NCI-H2029 (cell line): ENCODE measurements at places on chromosomes 4 and X.

- DNase-seq: no peak
Observed at GRCh38 chrX:12890467-12890866, 16.0 kb upstream of the TLR8 start.

DNA sequence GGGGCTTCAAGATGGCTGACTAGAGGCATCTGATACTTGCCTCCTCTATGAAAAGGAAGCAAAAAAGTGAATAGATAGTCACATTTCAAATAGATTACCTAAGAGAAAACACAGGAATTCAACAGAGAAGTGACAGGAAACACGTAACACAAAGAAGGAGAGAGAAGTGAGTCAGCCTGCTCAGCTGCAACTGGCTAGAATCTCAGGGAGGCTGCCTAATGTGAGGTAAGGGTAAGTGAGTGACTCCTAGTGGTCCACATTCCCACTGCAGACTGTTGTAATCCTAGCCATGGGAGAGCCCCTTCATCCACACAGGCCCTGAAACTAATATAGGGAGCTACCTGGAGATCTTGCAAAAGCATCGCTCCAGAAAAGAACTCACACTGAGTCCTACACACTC, 179.2 kb downstream of the SLC7A11 start:
- DNase-seq: no peak

GRCh38 chrX:78388663-78389062, 61.3 kb upstream of the CYSLTR1 start:
- DNase-seq: no peak

- DNase-seq: no peak
Observed at GRCh38 chrX:154714925-154715324, 36.0 kb downstream of the GAB3 start.

- DNase-seq: no peak
Observed at GRCh38 chrX:72479324-72480274, 93.0 kb downstream of the HDAC8 start.

- no peak for DNase-seq
Observed at GRCh38 chrX:135425026-135425965, 3.6 kb downstream of the SMIM10L2A start.

DNA sequence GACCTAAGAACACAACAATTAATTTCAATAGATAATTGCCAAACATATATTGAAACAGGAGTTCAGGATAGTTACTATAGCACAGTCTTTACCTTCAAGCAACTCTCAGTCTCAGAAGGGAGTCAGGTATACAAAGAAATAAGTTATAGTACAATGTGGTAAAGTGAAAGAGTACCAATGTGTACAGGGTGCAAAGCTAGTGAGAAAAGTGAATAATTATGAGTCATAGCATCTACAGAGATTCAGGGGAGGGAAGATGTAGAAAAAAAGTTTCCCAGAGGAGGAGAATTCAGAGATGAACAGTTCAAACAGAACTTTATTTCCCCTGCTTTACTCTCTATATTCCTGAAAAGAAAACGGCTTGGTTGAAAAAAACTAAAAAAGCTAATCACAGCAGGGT, 22.7 kb upstream of the DKK2 start:
- no peak for DNase-seq

GRCh38 chr4:186081202-186081807, 12.3 kb downstream of the TLR3 start:
- no peak for DNase-seq

- DNase-seq: no peak
Observed at GRCh38 chr4:95155759-95156451, 392.9 kb downstream of the UNC5C start.

- DNase-seq: no peak
Observed at GRCh38 chr4:89338206-89338605, 30.6 kb upstream of the GPRIN3 start.

DNA sequence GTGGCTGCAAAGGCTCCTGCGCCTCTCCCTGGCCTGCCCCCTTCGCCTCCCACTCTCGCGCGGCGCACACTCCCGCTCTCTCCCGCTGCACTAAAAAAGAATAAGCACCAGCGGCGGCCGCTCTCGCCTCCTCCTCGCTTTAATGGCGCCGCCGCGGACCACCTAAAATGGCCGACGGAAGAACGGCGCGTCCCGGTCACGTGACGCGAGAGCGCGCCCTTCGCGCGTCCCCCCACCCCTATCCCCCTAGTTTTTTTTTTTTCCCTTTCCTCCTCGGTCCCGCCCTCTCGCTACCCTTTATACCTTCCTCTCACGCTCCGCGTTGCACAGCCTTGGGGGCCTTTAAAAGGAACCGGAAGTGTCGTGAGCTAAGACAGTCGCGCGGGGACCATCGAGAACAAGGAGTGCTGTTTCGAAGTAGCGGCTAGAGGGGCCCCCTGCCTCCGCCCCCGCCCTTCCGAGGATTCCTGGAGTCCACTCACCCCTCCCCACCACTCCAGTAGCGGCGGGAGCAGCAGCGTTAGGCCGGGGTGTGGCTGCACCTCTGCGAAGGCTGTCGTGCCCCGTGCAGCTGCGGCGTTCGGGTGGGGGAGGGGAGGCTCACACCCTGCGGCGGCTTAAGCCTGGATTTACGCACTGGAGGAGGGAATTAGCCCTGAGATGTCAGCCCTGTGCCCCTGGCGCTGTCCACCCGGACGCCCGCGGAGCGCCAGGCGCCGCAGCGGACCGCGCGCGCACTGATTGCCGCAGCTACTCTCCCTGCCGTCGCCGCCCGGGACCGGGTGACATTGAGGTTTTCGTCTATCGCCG, at the start of gene HNRNPD:
Gene HNRNPD, minus strand, starts transcription at position 176 of the 810 bp plus-strand sequence. CDS start 313 bp downstream, outside the sequence.
- peak; percentile 99 for DNase-seq

GRCh38 chr4:171484681-171485080, 328.5 kb upstream of the GALNTL6 start:
- no peak for DNase-seq

DNA sequence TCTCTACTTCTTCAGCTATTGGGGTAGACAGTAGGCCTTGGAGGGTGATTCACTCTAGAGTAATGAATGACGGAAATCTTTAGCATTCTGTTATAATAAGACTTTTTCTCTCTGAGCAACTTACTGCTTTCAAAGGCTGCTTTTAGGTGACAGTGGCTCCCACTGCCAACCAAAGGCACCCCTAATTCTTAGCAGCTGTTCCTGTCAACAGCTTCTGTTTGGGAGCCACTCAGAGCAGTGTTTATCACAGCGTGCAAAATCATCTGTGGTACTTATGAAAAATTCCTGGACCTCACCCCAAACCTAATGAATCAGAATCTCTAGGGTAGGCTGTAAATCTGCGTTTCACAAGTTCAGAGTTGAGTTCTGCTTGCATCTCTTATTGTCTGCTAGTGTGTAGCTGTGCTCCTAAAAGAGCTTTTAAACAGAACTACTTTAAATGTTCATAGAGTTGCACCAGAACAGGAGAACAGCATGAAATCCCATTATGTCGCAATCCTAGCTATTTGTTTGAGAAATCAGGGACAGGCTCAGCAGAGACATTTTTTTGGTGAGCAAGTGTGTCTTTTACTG, 52.8 kb upstream of the POU4F2 start:
- no peak for DNase-seq

DNA sequence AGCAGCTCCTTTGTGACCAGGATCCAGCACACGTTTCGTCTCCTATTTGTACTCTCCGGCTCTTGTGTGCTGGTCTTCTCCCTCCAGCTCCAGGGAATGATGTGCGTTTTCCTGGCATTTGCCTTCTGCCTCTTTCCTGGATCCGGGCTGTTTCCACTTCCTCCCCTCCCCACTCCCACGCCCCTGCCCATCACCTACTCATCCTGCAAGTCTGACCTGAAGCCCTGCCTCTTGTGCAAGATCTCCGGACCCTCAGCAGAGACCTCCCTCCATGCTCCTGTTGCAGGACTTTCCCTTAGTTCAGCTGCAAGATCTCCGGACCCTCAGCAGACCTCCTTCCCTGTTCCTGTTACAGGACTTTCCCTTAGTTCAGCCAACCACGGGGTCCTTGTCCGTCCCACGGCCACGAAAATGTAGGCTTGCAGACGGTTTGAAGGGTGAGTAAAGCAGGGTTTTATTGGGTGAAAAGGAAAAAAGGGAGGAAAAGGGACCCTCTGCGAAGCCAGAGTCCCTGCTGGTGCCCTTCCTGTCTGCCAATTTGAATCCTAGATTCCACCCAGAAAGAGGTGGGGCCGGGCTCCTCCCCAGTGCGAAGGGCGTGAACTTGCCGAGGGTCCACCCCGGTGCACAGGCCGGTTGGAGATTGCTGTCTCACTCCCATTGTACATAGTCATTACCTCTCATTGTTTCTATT, 74.4 kb upstream of the IRF2 start:
- DNase-seq: no peak

- DNase-seq: no peak
Observed at GRCh38 chr4:126056116-126056650, 741.4 kb downstream of the FAT4 start.

GRCh38 chrX:140713174-140713539, 3.6 kb downstream of the LINC00632 start:
- no peak for DNase-seq

- no peak for DNase-seq
Observed at GRCh38 chrX:38379088-38379487, 26.7 kb downstream of the OTC start.

GRCh38 chrX:100748108-100748507, 16.2 kb upstream of the SYTL4 start:
- DNase-seq: no peak

GRCh38 chrX:84735025-84735424, 232.8 kb upstream of the HDX start:
- no peak for DNase-seq

DNA sequence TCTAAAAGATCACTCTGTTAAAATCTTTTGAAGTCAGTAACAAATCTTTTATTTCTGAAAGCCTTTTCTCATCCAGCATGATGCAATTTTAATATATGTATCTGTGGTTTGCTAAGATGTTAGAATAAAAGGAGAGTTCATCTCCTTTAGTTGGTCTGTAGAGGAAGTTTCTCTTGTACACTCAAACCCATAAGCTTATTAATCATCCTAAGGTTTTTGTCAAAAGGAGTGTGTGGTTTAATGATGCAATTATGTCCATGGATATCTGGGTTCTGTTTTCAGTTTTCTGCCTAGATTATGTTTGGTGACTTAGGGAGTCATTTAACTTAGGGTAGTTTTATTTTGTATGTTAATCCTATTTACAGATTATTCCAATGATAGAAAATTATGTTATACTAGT, 52.1 kb upstream of the NDST4 start:
- DNase-seq: no peak

GRCh38 chrX:981791-982626, 230.4 kb downstream of the CRLF2 start:
- DNase-seq: no peak

DNA sequence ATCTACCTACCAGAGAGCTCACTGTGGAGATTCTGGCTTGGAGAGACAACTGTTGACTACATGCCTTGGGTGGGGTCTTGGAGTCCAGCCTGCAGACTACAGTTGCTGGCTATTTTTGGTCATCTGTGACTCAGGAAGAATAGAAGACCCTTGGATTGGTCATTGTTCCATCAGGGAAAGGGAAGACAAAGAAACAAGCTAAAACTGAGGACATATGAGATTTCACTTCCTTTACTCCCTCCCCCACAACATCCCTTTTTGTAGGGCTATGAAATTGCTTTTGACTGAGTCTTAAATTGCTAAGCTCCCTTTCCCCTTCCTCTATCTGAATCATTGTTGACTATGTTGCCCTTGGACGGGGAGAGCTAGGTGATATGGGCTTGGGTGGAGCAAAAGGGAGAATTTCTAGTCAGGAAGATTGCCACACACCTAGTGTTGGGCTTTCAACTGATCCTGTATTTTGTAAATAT, 11.7 kb downstream of the MSN start:
- DNase-seq: no peak

DNA sequence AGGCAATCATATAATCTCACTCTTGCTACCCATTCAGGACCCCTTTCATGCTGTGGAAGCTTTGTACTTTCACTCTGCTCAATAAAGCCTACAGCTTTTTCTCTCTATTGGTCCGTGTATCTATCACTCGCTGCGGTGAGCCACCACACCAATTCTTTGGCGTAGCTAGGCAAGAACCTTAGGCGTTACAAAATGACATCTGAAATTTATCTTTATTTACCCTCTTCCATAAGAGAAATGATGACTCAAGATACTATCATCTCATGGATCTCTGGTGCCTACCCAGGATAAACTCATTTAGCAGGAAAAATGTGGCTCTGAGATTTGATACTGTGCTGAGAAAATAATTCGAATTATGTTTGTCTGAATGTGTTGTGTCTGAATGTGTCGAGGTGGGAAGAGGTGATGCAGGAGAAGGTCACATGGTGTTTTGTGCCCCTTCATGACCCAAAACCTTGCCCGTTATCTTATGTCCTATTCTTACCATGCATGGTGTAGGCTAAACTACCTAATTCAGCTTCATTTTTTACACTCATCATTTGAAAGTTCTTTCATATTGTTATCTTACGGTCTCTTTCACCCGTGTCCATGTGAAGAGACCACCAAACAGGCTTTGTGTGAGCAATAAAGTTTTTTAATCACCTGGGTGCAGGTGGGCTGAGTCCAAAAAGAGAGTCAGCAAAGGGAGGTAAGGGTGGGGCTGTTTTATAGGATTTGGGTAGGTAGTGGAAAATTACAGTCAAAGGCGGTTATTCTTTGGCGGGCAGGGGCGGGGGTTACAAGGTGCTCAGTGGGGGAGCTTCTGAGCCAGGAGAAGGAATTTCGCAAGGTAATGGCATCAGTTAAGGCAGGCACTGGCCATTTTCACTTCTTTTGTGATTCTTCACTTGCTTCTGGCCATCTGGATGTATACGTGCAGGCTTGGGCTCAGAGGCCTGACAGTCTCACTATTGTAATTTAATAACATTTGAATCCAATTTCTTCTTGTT, 41.6 kb upstream of the GIMD1 start:
- DNase-seq: no peak

- DNase-seq: no peak
Observed at GRCh38 chr4:147078875-147079658, 133.4 kb upstream of the TTC29 start.

DNA sequence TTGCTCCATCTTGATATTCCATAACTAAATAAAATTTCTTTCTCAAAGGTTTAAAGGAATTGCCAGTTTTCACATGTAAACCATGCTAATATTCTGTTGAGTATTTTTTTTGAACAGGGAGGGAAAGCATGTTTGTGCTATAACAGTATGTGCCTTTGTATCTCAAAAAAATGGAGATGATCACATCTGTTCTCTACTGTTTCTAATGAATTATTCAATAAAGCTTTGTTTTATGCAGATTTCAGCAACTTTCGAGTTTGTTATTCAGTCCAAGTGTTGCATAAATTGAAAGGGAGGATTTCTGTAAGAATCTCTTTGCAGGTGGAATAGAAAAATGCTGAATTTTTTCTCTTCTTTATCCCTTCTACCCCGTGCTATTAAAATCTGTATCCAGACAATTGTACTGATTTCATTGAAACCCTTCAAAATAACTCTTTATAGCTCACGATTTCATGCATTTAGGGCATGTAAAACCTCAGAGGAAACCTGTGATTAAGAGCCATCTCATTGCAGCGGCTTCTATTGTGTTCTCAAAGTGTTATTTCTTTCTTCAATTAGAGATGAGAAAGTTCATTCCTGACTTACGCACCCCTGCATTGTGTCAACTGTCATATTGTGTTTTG, 42.1 kb downstream of the NEIL3 start:
- DNase-seq: no peak

- no peak for DNase-seq
Observed at GRCh38 chr4:45803994-45804393, 319.9 kb downstream of the GABRG1 start.

GRCh38 chr4:95910749-95911148, 70.9 kb downstream of the PDHA2 start:
- peak; percentile 3 for DNase-seq
